ENCODE measurements at places on chromosomes 6 and 20.

GRCh38 chr6:137043710-137044365, 927 bp downstream of the IL20RA start:
- DNase-seq = peak; percentile 28

- no peak for DNase-seq
Observed at GRCh38 chr6:81120280-81120679, 632.2 kb downstream of the TENT5A start.

GRCh38 chr20:64158346-64159285, 5.6 kb upstream of the MYT1 start:
- no peak for DNase-seq

DNA sequence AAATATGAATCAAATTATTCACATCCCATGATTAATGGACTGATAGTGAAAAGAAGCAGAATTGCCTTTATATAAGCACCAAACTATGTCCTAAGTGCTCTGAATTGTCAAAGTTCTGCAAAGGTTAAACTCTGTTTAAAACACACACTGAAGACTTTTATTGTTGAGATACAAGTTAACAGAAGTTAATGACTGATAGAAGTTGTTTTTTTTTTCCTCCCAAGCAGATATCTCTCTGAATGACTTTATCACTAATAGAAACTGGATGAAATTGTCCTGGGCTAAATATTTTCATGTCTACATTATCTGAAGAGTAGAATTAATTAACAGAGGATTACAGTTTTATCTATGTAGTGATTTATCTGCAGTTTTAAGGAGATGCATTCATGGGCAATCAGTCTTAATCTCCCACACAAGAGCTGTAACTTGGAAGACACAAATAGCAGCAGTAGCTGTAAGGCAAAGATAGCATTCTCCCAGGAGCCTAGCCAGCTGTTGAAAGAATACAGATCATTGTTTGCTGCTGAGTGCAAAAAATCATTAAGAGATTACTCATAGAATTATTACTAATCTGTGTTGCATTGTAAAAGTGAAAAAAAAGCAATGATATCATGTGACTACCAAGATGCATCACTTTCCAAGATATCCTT, 49.9 kb downstream of the BMP5 start:
- DNase-seq = no peak

GRCh38 chr20:24747010-24747712, 201.9 kb upstream of the CST7 start:
- DNase-seq = no peak

DNA sequence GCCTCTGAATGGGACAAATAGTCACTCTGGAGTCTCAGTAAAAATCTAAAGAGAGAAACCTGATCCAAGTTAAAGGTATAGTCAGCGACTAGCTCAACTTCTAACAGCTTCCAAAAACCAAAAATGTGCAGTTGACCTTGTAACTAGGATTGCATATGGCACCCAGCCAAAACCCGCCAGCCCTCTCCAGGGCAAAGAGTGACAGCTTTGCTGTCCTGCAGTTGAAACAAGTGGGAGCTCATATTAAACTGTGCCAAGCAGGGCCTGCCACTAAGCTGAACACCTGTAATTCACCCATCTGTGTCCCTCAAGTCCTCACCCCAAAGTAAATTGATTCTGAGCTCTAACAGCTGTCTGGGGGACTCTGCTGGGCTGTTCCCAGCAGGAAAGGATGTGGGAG, 695.3 kb downstream of the MAFB start:
- DNase-seq = peak; percentile 87

DNA sequence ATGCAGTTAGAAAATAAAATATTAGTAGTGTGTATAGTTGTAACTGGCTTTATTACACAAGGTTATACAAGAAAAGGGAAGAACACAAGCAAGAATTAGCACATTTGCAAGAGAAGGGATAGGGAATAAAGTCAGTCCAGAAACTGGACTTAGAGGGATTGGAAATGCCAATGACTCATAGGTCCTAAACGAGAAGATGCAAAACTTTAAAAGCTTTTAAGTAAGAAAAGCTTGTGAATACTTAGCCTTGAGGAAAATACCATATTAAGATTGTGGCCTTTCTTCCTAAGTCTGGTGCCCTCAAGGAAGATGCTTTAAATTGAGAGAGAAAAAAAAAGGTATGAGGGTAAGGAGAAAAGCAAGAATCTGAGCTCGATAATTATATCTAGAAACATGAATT, 102.3 kb upstream of the MCHR2 start:
- DNase-seq = no peak

- DNase-seq = no peak
Observed at GRCh38 chr20:59603781-59604541, at the start of gene PHACTR3. Gene PHACTR3, plus strand, starts transcription at chr20:59604540. Its CDS starts 475 bp downstream, at chr20:59605015.

- no peak for DNase-seq
Observed at GRCh38 chr6:85912582-85912981, 269.9 kb upstream of the SYNCRIP start.

GRCh38 chr6:167682125-167682524, 144.6 kb upstream of the AFDN start:
- no peak for DNase-seq

GRCh38 chr20:62627901-62628612, 14.2 kb upstream of the SLCO4A1 start:
- DNase-seq = no peak

- no peak for DNase-seq
Observed at GRCh38 chr6:168367285-168367751, 47.7 kb upstream of the DACT2 start.

- no peak for DNase-seq
Observed at GRCh38 chr6:3297909-3298308, 39.2 kb downstream of the PSMG4 start.

- no peak for DNase-seq
Observed at GRCh38 chr6:149037051-149037671, 280.4 kb upstream of the TAB2 start.

DNA sequence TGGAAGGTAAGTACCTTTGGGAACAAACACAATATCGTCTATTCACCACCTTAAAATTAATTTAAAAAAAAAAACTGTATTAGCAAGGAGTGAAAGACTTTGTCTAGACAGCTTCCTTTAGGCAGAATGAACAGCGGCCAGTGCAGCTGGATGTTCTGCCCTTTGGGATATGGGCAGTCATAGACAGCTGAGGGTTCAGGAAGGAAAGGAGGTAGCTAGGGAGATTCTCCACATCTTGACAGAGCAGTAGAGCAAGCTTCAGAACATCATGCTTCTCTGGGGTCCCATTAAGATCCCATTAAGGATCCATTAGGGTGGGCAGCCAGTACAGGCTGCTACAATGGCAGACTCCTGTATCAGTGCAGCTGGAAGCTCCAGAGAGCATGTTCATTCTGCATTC, 46.5 kb upstream of the PLCB4 start:
- DNase-seq = no peak

DNA sequence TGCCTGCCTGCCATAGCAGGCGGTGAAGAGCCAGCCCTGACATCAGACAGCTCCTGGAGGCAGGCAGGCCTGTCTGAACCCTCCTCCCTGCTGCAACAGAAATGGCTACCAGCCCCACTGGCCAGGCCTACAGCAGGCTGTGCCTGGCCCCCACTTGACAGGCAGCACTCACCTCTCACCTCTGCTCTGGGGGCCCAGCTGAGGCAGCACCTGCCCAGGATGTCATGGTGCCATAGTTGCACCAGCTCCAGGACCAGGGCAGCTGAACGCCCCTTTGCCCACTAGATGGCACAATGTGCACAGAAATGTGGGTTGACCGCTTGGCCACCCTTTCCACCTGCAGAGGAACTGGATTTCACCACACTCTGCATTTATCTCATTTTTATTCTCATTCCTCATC, 30.6 kb downstream of the MRPL14 start:
- peak; percentile 50 for DNase-seq

DNA sequence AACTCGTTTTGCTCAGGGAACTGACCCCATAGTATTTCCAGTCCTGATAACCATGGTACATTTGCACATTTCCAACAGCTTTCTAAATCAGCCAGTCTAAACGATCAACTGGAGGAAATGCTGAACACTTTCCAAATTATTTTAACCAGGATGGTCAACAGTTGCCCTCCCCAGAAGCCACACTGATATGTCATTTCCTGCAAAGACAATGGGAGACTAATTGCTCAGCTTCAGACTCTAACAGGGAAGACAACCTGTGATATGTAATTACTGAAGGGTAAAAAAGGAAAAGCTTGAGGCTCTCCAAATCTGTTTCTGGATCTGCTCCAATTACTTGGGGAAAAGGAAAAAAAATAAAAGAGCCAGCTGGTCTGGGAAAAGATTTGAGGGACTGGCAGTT, 88.8 kb downstream of the FYN start:
- no peak for DNase-seq

DNA sequence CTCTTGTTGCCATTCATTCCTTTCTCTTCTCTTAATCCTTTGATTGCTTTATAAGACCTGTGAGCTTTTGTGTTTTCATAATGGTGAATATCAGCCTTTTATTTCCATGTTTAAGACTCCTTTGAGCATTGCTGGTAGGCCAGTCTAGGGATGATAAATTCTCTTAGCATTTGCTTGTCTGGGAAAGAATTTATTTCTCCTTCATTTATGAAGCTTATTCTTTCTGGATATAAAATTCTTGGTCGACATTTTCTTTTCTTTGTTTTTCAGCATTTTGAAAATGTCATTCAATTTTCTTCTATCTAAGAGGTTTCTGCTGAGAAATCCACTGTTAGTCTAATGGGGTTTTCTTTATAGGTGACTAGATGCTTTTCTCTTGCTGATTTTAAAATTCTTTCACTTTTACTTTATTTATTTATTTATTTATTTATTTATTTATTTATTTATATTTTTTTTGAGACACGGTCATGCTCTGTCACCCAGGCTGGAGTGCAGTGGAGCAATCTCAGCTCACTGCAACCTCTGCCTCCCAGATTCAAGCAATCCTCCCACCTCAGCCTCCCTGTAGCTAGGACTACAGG, 15.0 kb downstream of the ARFGEF3 start:
- no peak for DNase-seq

GRCh38 chr6:161837449-161837735, 563.5 kb upstream of the AGPAT4 start:
- no peak for DNase-seq

DNA sequence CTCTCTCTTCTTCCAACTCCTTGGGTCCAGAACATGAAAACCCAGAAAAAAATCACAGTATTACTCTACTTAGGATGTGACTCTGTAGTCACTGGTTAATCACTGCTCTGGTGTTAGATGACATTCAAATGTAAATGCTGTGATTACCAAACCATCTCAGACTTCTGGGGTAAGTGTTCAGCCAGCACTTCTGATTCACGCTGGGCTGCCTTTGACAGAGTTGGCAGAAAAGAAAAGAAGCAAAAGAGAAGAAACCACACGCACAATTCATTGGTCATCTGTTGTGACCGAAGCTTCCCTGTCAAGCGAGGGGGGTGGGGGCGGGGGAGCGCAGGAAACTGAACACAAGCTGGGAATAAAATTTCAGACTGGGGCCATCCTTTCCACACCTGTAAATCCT, 82.7 kb downstream of the PSMG4 start:
- DNase-seq = no peak

DNA sequence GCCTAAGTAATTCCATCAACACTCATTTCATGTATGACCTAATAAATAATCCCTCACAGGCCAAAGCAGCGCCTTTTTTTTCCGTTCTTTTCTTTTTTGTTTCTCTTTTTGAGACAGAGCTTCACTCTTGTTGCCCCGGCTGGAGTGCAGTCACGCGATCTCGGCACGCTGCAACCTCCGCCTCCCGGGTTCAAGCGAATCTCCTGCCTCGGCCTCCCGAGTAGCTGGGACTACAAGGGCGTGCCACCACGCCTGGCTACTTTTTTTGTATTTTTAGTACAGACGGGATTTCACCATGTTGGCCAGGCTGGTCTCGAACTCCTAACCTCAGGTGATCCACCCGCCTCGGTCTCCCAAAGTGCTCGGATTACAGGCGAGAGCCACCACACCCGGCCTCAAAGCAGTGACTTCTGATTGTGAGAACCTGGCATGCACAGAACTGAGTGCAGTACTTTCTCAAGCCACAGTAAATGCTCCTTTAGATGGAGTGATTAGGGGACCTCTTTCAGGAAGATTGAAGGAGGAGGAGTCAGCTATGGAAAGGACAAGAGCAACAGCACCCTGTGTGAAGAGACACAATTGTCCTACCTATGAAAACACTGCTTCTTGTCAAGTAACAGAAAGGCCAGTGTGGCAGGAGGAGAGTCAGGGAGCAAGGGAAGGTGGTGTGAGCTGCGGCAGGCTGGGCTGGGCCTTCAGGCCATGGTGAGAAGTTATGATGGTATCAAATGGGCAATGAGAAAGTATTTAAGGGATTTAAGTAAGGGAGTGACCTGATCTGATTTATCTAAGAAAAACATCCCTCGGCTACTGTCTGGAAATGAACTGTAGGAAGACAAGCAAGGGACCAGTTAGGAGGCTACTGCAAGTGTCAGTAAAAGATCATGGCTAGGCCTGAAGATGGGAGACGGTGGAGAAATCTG, 1.7 kb upstream of the SCAF8 start:
- DNase-seq = no peak

DNA sequence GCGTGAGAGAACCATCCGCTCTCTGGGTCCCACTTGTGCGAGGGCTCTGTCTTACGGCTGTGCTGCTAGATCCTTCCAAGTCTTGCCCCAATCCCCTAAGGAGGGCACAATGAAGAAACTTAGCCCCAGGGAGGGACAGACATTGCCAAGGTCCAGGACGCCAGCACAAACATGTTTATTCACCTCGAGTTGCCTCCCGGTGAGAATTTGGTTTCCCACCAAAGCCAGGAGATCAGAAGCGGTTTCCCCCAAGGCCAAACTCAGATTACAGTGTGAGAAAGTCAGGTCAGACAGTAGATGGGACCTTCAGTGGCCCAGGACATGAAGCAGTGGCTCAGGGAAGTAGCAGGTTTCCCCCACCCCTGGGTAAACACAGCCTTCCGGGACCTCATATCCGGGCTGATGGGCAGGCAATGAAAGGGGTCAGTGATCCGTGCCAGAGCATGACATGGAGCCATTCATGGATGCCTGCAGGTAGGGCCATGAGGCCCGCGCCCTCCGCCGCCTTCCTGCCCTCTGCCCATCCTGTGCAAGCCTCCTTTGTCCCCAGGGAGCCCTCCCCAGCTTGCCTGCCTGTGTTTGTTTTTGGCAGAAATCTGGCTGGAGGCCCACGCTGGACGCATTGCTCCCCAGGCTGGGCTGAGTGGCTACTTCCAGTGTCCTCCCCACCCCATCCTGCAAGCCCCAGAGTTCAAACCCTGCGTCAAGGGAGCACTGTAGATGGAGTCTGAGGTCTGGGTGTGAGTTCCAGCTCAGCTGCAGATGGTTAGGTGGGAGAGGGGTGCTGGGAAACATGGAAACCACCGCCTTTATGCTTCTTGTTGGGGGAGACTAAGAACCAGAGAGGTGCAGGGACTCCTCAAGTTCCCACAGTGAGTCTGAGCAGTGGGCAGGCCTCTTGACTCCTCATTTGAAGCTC, 2.0 kb downstream of the BPIFB2 start:
- DNase-seq = peak; percentile 45
